Activated CD4-positive, alpha-beta T cell treated with anti-CD3 and anti-CD28 coated beads for 24 hours (primary cell): ENCODE measurements at places on chromosomes 5 and 9.

DNA sequence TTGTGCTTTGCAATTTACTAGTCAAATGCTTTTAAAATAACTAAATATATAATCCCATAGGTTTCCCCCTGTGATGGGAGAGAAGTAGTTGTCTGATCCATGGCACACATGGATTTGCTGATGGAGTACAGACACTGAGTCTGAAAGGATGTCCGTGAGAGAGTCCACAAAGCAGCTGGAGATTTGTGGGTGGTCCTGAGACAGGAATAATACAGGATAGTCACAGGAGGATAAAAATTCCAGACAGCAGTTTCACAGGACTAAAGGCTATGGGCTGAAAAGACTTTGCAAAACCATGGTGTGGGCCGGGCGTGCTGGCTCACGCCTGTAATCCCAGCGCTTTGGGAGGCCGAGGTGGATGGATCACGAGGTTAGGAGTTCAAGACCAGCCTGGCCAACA lies 58.7 kb upstream of the ZFR start:
- DNase-seq, result no peak

DNA sequence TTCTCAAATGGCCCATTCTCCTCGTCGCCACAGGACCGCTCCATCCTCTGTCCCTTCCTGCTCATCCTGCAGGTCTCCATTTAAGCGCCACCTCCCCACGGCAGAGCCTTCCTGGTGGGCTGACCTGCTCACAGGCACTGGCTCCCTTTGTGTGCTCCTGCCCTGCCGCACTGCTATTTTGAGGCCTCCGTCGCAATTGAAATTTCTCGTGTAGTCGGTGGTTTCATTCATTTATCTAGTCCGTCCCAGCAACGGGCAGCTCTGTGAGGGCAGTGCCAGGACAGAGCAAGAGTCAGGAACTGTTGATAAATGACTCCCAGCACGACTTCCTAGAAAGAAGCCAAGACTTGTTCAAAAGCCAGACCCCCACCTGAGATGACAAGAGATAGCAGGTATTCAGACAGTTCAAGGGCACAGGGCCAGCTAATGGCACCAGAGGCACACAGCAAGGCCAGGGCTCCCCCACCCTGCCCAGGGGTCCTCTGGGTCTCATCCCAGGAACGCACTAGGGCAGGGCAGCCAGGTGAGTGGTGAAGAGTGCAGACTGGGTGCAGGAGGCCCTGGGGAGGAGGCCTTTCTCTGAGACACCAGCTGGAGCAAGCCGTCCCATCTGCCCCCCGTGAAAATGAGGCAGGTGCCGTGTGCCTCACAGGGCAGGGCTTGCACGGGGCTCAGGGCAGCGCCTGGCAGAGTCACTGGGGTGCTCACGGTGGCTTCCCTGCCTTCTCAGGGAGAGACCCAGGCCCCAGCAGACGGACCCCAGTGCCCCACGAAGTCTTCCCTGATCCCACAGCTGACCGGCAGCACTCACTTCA lies 36.9 kb downstream of the FAM78A start:
- no peak for DNase-seq

GRCh38 chr9:31612336-31613030 lies 772.0 kb upstream of the ACO1 start:
- DNase-seq, result no peak

GRCh38 chr5:158679221-158679641 lies 420.5 kb downstream of the EBF1 start:
- no peak for DNase-seq

DNA sequence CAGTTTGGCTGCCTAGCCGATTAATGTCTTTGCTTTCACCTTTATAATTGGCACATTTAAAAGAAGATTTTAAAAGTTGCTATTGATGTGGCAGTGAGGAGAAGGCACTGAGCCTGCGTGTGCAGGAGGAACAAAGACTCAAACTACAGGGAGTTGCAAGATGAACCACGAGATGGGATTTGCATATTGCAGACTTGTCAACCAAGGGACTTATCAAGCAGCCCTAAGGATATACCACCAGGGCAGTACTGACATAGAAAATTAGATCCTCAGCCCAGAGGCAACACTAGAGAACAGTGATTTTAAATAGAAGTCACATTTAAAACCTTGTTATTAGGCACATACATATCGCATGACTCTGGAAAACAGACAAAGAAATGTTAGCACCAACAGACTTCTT lies 342.6 kb downstream of the GLIS3 start:
- no peak for DNase-seq

DNA sequence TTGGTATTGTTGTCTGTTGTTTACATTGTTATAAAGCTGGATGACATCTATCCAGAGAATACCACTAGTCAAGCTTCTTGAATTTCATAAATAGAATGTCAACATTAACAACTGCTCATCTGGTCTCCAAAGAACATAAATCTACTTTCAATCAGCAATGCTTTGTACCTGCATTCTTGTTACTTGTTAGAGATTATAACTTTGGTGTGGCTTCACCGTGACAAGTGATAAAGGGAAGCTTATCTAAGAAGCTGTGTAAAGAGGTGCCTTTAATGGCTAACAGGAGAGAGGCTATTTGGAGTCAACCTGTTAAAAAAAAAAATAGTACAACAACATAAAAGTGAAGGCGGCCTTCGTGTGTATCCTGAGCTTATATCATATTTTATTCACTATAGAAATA lies 41.8 kb downstream of the MUSK start:
- no peak for DNase-seq
